Natural killer cell treated with Interleukin-12 subunit alpha and Interleukin-12 subunit beta and Interleukin-15 and Interleukin-18, amount 100 ng/mL, for 72 hours (primary cell): ENCODE measurements at places on chromosomes 7 and 10. TPM values are rescaled to one million over a fixed set of nuclear protein-coding genes. Genes with fewer than 3 reads are reported as not detected.
A peak's percentile ranks its signal among the peaks of the same experiment; 100 is the strongest.

ANLN gene
- 31.1 TPM for total RNA-seq

GRCh38 chr10:9743639-9744038, 1274.0 kb upstream of the CELF2 start:
- H3K27me3 ChIP-seq = no peaks in the 10 kb centered on the region
- H3K4me1 ChIP-seq = no peaks in the 10 kb centered on the region
- no peak overlapping the region for H3K27ac ChIP-seq
- H3K36me3 ChIP-seq = no peaks in the 10 kb centered on the region
- no peak for DNase-seq
- no peak overlapping the region for H3K4me3 ChIP-seq

DNA sequence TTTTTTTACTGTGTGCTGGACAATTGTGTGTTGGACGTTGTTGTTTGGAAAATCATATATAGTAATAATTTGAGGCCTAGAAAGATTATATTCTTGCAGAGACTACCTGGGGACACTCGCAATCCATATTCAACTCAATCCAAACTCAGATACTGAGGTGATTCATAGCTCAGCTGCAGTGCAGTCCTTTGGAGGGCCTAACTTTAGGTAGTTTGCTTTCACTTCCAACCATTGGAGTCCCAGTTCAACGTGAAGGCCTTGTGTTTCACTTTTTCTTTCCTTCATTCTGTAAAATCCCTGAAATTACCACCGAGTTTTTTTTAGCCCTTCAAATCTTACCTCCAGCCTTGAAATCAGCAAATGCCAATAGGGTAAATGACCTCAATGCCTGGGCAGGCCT, 32.3 kb downstream of the ATRNL1 start:
- H3K4me1 ChIP-seq = no peaks in the 10 kb centered on the region
- H3K4me3 ChIP-seq = no peak overlapping the region
- no peaks in the 10 kb centered on the region for H3K36me3 ChIP-seq
- H3K27me3 ChIP-seq = no peaks in the 10 kb centered on the region
- H3K27ac ChIP-seq = no peak overlapping the region

DNA sequence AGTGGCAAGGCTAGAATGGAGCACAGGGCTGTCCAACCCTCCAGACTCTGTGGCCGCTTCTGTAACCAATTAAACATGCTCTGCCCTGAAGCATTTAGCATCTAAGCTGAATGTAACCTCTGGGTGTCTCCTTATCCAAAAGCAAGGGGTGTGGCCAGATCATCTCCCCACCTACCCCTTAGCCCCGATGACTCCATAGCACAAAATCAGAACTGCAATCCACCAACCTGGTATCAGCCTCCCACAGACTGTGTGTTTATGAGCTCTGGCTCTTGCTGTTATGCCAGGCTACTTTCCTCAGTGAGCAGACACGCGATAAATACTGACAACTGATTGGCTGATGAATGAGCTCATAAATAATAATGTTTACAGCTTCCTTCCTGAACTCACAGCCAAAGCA, 3.2 kb downstream of the FRMD4A start:
- H3K27ac ChIP-seq = no peak overlapping the region
- peaks cover 45% of the 10 kb centered on the region for H3K27me3 ChIP-seq
- DNase-seq = no peak
- no peaks in the 10 kb centered on the region for H3K36me3 ChIP-seq

- no peak overlapping the region for H3K4me3 ChIP-seq
- no peaks in the 10 kb centered on the region for H3K36me3 ChIP-seq
- H3K4me1 ChIP-seq = no peaks in the 10 kb centered on the region
- H3K27me3 ChIP-seq = peaks cover 10% of the 10 kb centered on the region
- no peak for DNase-seq
Measured at GRCh38 chr10:87177-88080, 38.3 kb upstream of the TUBB8 start.

DNA sequence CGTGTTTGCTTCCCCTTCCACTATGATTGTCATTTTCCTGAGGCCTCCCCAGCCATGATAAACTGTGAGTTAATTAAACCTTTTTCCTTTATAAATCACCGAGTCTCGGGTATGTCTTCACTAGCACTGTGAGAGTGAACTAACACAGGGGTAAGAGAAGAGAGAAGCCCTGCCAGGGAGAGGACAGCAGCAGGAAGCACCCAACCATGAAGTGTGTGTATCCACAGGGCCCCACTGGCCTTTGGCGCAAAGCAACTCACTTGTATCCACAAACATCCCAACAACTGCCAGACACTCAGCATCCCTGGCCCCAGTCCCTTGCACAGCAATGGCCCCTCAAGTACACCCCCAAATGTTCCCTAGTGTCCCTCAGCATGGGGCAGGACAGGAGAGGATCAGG, 115.1 kb downstream of the MAD1L1 start:
- H3K4me3 ChIP-seq = no peak overlapping the region
- no peak overlapping the region for H3K27ac ChIP-seq
- no peak for DNase-seq
- peaks cover 9% of the 10 kb centered on the region for H3K27me3 ChIP-seq

CDHR1 gene
- 3.3 TPM for total RNA-seq

DNA sequence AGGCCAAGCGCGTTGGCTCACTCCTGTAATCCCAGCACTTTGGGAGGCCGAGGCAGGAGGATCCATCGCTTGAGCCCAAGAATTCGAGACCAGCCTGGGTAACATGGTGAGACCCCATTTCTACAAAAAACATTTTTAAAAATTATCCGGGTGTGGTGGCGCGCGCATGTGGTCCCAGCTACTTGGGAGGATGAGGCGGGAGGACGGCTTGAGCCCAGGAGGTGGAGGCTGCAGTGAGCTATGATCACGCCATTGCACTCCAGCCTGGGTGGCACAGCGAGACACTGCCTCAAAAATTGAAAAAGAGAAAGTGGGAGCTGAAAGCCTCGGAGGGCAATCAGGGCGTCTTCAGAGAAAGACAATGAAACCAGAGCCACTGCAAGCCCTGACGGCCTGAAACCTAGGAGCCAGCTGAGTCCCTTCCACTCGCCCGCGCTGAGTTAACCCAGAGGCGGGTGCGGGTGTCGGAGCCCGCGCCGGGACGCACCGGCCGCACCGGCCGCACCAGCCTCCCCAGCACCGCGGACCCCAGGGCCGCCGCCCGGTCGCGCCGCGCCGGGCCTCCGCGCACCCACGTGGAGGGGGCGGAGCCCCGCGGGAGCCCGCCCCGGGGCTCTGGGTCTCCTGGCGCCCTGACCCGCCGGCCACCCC, 22.4 kb downstream of the ZFAND2A start:
- H3K4me1 ChIP-seq = peaks cover 13% of the 10 kb centered on the region
- DNase-seq = no peak
- H3K27ac ChIP-seq = peak overlapping the region; percentile 82
- H3K27me3 ChIP-seq = no peaks in the 10 kb centered on the region
- H3K36me3 ChIP-seq = no peaks in the 10 kb centered on the region

FBXO24 gene
- total RNA-seq = 0.21 TPM

DNA sequence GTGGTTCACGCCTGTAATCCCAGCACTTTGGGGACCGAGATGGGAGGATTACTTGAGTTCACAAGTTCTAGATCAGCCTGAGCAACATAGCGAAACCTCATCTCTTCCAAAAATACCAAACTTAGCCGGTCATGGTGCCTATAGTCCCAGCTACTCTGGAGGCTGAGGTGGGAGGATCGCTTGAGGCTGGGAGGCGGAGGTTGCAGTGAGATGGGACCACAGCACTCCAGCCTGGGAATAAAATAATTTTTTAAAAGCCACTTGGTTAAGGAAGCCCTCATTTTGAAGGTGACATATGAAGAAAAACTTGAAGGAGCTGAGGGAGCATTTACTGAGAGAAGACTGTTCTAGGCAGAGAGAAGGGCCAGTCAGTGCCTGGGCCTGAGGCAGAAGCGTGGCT, 4.2 kb upstream of the EZH2 start:
- no peaks in the 10 kb centered on the region for H3K27me3 ChIP-seq
- H3K4me3 ChIP-seq = no peak overlapping the region
- H3K36me3 ChIP-seq = peaks cover under 1% of the 10 kb centered on the region
- peaks cover 11% of the 10 kb centered on the region for H3K4me1 ChIP-seq
- H3K27ac ChIP-seq = no peak overlapping the region

NUP42 gene
- 86.2 TPM for total RNA-seq

DNA sequence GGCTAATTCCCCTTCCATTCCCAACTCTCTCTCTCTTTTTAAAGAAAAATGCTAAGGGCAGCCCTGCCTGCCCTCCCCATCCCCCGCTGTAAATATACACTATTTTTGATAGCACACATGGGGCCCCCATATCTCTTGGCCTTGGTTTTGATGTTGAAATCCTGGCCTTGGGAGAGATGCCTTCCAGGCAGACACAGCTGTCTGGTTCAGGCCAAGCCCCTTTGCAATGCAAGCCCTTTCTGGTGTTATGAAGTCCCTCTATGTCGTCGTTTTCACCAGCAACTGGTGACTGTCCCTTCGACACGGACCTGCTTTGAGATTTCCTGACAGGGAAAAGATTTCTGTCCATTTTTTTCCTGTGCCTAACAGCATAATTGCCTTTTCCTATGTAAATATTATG, 3.0 kb downstream of the ADRA2A start:
- DNase-seq = no peak
- peak overlapping the region; percentile 36 for H3K4me3 ChIP-seq
- no peak overlapping the region for H3K27ac ChIP-seq
- H3K36me3 ChIP-seq = no peaks in the 10 kb centered on the region
